T-helper 2 cell treated with Interferon-gamma antibody and Interleukin-4, amounts not matched to agents 5 μg/mL and 100 μg/mL, for 36 hours (primary cell): ENCODE measurements at places on chromosomes 2 and 18.

GRCh38 chr2:25602333-25602723 lies 71.0 kb downstream of the DTNB start:
- no peak for DNase-seq

- DNase-seq = no peak
Observed at GRCh38 chr2:84980263-84980983, 9.5 kb downstream of the KCMF1 start.

GRCh38 chr2:156538083-156538504 lies 101.9 kb downstream of the GPD2 start:
- no peak for DNase-seq

DNA sequence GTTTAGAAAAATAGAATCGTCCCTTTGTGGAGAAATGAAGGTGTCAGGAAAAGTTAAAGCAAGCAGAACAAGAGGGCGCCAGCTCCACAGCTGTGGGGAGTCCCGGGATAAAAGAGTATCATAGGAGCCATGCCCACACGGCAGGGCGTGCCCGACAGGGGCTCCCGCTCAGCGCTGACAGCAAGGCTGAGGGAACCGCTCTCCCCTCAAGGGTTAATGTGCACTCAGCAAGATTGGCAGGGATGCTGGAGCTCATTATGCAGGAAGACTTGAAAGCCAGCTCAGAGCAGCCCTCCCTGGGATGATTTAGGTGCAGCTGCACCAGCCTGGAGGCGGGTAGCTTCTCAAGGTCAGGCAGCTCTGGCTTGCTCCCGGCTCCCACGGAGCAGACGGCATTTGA lies 500.2 kb downstream of the EIPR1 start:
- DNase-seq = no peak

- no peak for DNase-seq
Observed at GRCh38 chr2:159650574-159650973, 34.2 kb upstream of the BAZ2B start.

- no peak for DNase-seq
Observed at GRCh38 chr2:96760986-96761832, 507 bp downstream of the CNNM4 start.

- no peak for DNase-seq
Observed at GRCh38 chr2:111227716-111228141, 107.0 kb downstream of the BCL2L11 start.

GRCh38 chr18:30709595-30709994 lies 332.9 kb downstream of the DSC3 start:
- no peak for DNase-seq

DNA sequence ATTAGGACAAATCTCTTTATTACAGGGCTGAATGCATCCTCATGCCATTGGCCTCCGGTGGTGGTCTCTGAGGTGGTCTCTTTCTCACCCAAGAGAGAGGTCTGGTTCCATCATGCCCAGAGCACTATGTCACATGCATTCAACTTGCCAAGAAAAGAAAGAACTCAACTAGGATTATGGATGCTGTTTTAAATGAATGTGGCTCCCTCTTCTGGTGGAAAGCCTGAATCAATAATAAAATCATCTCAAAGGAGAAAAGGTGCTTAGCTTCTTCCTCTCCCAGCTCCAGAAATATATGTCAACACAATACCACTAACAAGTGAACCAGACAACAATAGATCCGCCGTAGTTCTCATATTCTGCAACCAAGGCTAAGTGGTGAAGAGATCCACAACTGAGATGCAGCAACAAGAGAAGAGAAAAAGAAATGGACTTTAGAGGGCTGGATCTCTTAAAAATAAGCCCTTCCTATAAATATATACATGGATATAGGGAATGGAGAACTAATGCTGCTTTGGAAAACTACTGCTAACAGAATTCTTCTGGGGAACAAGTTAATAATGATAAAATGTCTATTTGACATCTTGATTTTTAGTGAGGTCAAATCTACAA lies 396.8 kb downstream of the NCKAP5 start:
- DNase-seq = no peak

DNA sequence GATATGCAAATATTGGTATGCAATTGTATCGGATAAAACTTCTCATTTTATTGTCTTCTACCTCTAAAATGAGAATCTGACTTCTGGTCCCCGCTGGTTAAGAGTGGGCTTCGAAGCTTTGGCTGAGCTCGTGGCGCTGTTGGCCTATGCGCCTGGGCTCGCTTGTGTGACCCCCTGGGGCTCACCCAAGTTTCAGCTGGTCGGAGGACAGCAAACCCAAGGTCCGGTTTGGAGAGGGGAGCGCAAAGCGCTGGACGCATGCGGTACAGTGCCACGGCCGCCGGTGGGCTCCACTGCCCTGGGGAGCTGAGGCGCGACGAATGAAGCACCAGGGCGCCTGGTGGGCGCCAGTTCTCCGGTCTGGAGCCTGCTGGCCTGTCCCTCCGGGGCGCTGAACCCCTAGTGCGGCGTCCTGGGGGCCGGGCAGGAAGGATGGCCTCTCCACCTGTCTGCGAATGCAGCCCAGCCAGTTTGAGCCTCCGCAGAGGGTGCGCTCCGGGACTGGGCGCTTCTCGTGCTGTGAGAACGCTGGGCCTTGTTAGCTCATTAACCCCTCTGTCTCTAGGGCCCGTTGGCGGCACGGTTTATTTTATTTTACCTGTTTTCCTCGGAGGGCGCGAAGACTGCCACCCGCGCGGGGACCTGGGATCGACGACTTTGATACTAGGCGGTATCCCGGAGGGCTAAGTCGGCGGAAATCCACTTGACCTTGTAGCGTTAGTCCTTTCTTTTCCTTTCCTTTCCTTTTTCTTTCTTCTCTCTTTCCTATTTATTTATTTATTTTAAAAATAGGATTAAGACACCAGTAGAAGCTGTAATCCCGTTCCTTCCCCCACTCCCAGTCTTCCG lies 10.4 kb downstream of the MEIS1 start:
- DNase-seq = no peak

GRCh38 chr18:62539284-62540165 lies 16.7 kb downstream of the ZCCHC2 start:
- DNase-seq = no peak

DNA sequence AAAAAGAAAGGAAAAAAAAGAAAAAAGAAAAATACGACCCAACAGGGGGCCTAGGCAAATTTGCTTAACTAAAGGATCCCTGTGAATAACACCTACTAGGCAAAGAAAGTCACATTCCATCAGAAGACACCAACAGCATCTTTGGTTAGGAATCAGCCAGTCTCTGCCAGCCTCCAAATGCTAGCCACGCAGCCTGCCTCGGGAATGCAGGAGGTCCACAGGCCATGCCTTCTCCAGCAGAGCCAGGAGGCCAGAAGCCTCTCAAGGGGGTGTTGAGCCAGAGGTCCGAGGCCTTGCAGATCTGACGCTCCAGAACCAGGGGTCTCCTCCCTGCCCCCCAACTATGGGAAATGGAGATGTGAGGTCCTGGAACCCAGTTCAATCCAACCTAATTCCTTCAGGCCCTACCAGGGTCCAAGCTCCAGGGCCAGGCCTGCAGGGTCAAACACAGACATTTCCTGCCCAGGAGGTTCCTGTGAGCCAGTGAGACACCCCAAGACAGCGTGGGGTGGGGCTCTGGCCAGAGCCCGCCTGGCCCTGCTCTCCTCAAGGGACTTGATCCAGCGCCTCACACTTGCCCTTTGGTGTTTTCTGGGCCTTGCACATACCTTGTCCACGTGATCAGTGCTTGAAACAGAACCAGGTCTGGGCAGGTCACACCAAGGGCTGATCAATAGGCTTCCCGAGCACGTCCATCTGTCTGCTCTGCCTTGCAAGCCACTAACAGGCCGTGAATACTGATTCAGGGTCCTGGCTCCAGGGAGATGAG lies 289.6 kb upstream of the ID2 start:
- DNase-seq = no peak

GRCh38 chr2:10139536-10139935 lies 17.0 kb downstream of the RRM2 start:
- no peak for DNase-seq

DNA sequence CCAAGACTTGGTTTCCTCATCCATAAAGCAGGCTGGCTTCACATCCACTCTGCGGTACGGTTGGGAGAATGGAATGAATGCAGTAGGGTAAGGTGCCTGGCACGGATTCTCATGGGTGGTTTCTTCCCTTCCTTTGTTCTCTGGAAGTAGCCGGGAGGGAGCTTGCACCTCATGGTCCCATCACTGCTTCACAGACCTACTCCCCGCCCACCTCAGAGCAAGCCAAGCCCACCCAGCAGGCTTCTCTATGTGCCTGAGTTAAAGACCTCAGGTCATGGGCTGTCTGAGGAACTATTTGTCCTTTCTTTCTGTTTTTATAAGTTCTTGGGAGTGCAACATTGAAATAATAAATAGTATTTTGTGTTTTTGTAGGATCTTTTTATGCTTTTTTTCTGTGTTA lies 3.5 kb downstream of the DCDC2C start:
- DNase-seq = no peak
